ENCODE measurements at places on chromosomes 3 and 15. TPM values are rescaled to one million over a fixed set of nuclear protein-coding genes. Genes with fewer than 3 reads are reported as not detected.

TMEM207 gene
- not detected for total RNA-seq

PCLAF gene
- total RNA-seq: 4.4 TPM

GATA2 gene
- 8.8 TPM for total RNA-seq

CEP70 gene
- 56.9 TPM for total RNA-seq

LYZL4 gene
- total RNA-seq: not detected

MYO5A gene
- 12.6 TPM for total RNA-seq

TLR9 gene
- total RNA-seq: 0.77 TPM

CHST2 gene
- total RNA-seq: 3.2 TPM

DYNLT2B gene
- total RNA-seq: 2.3 TPM

CRABP1 gene
- total RNA-seq: 6.2 TPM

SERPINI2 gene
- not detected for total RNA-seq

PLCH1 gene
- 4.2 TPM for total RNA-seq

RBP2 gene
- total RNA-seq: 1.5 TPM

KLHL40 gene
- total RNA-seq: not detected

WDR73 gene
- 18.2 TPM for total RNA-seq

POTEB3 gene
- not detected for total RNA-seq

DISP2 gene
- total RNA-seq: 16.1 TPM

ROBO2 gene
- 1.3 TPM for total RNA-seq

ANKRD63 gene
- total RNA-seq: not detected

PPM1L gene
- 21.6 TPM for total RNA-seq

RASL12 gene
- 8.4 TPM for total RNA-seq

UROC1 gene
- total RNA-seq: not detected

CCDC13 gene
- 3.0 TPM for total RNA-seq

TF gene
- total RNA-seq: 13.5 TPM

SIDT1 gene
- 37.0 TPM for total RNA-seq

CHAC1 gene
- total RNA-seq: 2.6 TPM
